ENCODE measurements at places on chromosomes 7 and 10. TPM values are rescaled to one million over a fixed set of nuclear protein-coding genes. Genes with fewer than 3 reads are reported as not detected.

The MAT1A gene
- total RNA-seq: 0.14 TPM

The MRLN gene
- total RNA-seq: not detected

The SLC16A9 gene
- 0.80 TPM for total RNA-seq

The SRI gene
- 550 TPM for total RNA-seq

The TCF7L2 gene
- total RNA-seq: 140 TPM

The KNDC1 gene
- total RNA-seq: 0.14 TPM

The SLC35G1 gene
- 7.4 TPM for total RNA-seq

The ANAPC16 gene
- 66.5 TPM for total RNA-seq

The SLC37A3 gene
- total RNA-seq: 132 TPM

The HABP2 gene
- not detected for total RNA-seq

The ZCCHC24 gene
- 19.7 TPM for total RNA-seq

The CCZ1B gene
- 58.0 TPM for total RNA-seq

The HYAL4 gene
- total RNA-seq: not detected

The ANKRD30A gene
- not detected for total RNA-seq

The TDRD1 gene
- not detected for total RNA-seq

The C10orf53 gene
- not detected for total RNA-seq

The ERCC6 gene
- 16.0 TPM for total RNA-seq

The CLEC5A gene
- not detected for total RNA-seq

The PNLIPRP1 gene
- total RNA-seq: not detected

The GPER1 gene
- total RNA-seq: 12.9 TPM

The PTF1A gene
- total RNA-seq: not detected

The AVPI1 gene
- total RNA-seq: 24.3 TPM

The C10orf62 gene
- total RNA-seq: not detected

The LRRN3 gene
- total RNA-seq: 0.32 TPM

The NPSR1 gene
- not detected for total RNA-seq

The BRI3 gene
- 44.8 TPM for total RNA-seq

The SMC3 gene
- total RNA-seq: 31.9 TPM

The UNC5B gene
- total RNA-seq: 31.1 TPM

The VAX1 gene
- total RNA-seq: not detected

The BLNK gene
- total RNA-seq: 6.6 TPM

The SRRM3 gene
- 1.1 TPM for total RNA-seq

The ADAMTS14 gene
- 0.95 TPM for total RNA-seq

The PNLIP gene
- total RNA-seq: not detected

The GTF2IRD1 gene
- total RNA-seq: 4.6 TPM

Measured in transverse colon (tissue), 4 donors.